COR-L47 (cell line): ENCODE measurements at places on chromosomes 11 and 22.

- peak; percentile 2 for DNase-seq
Measured at GRCh38 chr11:9280655-9281301, 15.6 kb upstream of the DENND5A start.

GRCh38 chr11:118806400-118806799 lies 15.4 kb upstream of the DDX6 start:
- no peak for DNase-seq

DNA sequence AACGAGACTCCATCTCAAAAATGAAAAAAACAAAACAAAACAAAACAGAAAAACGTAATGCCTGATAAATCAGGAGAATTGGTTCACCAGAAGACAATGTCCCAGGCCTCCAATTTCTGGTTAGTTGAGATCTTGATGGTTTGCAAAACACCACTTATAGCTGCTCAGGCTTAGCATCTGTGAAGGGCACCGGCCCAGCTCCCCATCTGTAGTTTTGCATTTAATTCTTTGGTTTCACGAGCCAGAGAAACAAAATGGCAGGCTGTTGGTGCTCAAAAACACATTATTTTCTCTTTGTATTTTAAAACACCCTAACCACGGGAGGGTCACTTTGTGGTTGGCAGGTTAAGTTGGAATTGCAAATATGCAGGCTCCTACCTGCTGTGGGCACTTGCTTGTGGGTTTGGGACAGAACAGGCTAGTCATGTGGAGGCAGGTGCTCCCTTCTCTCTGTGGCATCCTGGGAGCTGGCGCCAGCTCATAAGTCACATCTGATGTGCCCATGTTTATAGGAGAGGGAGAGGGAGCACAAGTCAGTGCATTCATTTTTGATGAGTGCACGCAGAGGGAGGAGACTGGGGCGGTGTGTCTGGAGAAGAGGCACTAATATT lies 145.9 kb downstream of the CEP164 start:
- peak; percentile 95 for DNase-seq

DNA sequence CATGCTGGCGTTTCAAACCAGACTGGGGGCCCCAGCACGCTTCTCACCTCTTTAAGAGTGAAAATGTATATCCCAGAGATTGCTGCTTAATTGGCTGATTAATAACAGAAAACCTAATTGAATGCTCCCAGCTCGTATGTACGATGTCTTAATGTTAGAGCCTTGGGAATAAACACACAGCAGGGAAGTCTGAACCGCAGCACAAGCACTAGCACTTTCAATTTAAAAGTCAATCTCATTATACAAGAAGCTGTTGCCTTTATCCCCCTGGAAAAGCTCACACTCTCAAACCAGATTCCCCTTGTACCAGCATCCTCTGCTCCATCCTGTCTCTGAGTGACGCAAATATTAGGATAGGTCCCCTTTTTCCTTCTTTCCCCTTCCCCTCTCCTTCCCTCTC lies 449.1 kb downstream of the MN1 start:
- DNase-seq, result no peak

DNA sequence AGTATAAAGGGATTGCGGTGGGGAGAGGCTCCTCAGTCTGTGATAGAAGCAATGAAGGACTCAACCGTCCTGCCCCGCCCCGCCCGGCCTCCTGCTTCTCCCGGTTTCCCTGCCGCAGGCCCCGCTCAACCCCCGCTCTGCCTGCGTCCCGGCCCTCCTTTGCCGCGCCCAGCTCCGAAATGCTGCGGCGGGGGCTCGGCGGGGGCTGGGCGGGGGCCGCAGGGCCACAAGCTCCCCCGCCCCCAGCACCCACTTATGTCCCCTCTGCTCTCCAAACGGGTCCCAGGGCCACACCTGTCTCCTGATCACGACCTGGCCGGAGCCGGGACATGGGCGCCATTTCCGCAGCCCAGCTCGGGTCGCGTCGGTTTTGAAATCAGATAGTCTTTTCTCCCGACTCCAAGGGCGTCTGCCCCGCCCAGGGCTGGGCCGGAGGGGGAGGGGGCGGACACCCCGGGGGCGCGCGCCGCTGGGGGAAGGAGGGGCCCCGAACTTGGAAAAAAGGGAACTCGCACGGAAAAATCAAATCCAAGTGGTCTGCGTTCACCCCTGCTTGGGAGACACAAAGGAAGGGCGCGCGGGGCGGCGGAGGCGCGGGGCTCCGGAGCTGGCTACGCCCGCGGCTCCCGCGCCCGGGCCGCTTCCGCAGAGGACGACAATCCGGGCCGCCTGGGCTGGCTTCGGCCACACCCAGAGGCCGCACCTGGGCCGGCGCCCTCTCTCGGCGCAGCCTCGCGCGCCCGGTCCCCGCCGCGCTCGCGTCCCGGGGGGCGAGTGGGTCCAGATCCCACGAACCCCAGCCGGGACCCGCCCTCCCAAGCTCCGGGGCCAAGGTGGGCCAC lies 70.6 kb upstream of the EP300 start:
- peak; percentile 61 for DNase-seq

DNA sequence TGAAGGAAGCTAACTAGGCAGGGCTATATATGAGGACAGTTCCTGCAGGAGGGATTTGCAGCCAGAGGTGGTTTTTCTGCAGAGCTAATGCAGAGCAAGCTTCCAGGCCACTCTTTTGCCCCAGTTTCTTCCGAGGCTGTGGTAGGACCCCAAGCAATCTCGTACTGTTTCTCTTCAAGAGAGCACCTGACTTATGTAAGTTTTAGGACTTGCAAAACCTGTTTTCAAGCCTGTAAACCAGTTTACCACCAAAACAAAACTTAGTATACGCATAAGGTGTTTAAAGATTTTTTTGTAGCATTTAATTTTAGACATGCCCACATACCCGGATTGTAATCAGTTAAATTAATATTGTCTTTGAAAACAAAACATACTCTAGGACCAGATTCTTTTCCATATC lies 7.7 kb upstream of the APLP2 start:
- no peak for DNase-seq

DNA sequence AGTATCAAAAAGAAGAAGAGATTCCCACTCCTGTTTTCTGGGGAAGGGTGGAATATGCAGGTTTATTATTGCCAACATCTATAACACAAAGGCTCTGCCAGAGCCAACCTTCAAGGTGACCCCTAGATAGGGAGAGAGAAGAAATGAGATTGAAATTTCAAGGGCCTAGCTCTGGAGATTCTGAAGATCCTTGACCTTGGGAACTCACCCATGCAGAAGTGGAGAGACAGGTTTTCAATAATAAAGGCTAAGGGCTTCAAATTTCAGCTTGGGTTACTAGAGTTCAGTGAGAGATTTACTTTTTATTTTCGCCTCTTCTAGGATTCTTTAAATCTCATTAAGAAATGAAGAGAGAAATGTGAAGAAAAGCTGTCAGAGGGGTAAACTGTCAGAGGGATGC lies 98.4 kb downstream of the CD44 start:
- DNase-seq, result no peak

DNA sequence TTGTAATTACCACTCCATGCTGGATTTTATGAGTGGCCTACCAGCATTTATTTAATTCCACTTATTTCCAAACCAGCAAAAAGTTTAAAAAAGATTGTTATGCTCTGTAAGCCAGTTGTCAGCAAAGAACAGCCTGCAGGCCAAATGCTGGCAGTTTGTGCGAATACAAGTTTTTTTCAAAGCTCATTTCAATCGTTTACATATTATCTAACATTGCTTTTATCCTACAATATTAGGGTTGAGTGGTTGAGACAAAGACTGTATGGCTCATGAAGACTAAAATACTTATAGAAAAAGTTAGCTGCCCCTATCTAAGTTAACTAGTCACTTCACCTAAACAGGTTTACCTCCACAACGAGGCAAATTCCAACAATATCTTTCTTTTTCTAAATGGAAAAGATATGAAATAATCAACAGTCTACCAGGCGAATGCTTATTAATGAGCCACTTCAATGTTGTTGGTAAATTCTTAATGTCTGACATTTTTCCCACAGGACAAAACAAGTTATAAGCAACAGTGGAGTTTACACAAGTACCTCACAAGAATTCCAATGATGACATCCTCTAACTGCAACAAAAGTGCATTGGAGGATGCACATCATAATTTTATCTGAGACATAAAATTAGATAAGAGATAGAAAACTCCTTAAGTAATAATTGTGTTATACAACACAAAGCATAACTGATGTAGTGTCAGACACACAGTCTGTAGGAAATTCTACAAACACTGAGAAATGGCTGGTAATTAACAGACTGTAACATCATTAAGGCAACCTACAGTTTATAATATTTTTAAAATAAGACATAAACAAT lies 35.8 kb upstream of the POU2AF2 start:
- DNase-seq, result no peak

- no peak for DNase-seq
Measured at GRCh38 chr11:119937412-119937811, 200.5 kb downstream of the TRIM29 start.

DNA sequence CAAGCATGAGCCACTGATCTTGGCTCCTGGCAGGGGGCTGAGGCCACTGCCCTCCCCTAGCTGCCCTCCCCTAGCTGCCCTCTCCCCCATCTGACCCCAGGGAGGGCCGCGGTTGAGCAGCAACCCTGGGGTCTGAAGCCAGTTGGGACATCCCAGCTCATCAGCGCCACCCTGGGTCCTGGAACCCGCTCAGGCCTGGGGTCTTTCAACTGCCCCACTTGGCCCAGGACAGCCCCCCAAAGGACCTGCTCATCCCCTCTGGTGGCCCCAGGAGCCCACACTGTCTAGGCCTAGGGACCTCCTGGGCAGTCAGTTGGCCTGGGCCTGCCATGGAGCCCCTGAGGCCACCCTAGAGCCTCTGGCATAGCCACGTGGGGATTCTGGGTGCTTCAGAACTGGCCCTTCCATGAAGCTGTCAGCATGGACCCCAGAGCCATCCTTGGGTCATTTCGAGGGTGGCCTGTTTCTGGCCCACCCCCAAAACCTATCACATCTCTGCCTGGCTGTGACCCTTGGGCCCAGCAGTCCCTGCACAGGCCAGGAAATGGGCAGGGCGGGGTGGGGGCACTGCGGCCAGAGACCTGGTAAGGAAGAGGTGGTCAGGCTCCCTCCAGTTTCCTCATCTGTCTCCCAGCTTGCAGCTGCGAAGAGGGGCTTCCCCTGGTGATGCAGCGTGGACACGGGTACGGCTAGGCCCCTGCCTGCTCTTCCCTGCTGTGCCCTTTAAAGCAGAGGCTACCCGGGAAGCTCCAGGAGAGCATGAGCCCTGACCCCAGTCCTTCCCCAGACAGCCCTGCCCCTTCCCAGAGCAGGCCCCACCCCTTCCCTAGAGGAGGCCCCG lies 37.9 kb downstream of the MUC2 start:
- no peak for DNase-seq

GRCh38 chr11:118434123-118434552 lies 2.2 kb upstream of the KMT2A start:
- DNase-seq, result peak; percentile 30

- DNase-seq, result no peak
Measured at GRCh38 chr22:44648085-44648820, 53.8 kb upstream of the PRR5 start.

GRCh38 chr22:27978317-27978716 lies 59.3 kb upstream of the PITPNB start:
- DNase-seq, result no peak
